ENCODE measurements at places on chromosomes 1 and 21.

- DNase-seq = no peak
Observed at GRCh38 chr1:248740876-248741275, 14.7 kb downstream of the LYPD8 start.

GRCh38 chr1:84377480-84378095 is 20.7 kb upstream of the DNASE2B start:
- DNase-seq = no peak

GRCh38 chr1:17032741-17033140 is 21.0 kb upstream of the ATP13A2 start:
- no peak for DNase-seq

DNA sequence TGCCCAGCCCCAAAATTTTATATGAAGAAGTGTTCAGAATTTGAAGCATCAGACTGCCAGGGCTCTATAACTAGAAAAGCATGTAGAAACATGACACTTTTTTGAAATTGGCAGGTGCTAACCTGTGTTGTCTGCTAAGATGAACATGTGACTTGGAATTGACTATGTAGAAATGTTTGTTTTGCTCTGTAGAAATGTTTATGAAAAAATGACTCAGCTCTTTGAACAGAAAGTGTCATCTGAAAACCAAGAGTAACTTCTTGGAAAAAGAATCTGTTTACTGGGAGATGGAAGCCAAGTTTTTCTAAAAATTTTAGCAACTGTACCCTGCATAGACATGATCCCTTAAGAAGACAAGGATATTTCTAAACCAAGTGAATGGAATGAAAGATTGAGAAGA is 59.2 kb downstream of the LHX9 start:
- no peak for DNase-seq

DNA sequence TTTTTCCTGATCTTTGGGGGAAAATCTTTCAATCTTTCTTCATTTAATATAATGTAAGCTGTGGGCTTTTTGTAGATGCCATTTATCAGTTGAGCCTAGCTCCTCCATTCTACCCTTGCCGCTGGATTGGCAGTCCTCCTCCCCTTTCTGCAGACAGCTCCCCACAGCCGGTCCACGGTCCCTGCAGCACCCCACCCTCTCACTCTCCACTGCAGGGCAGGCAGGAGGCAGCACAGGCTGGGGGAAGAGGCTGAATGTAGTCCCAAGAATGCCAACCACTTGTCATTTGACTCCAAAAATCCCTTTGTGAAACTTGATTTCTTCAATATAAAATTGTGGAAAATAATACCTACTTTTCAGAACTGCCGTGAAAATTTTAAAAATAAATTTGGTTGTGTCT is 96.7 kb downstream of the SYT2 start:
- DNase-seq = no peak

DNA sequence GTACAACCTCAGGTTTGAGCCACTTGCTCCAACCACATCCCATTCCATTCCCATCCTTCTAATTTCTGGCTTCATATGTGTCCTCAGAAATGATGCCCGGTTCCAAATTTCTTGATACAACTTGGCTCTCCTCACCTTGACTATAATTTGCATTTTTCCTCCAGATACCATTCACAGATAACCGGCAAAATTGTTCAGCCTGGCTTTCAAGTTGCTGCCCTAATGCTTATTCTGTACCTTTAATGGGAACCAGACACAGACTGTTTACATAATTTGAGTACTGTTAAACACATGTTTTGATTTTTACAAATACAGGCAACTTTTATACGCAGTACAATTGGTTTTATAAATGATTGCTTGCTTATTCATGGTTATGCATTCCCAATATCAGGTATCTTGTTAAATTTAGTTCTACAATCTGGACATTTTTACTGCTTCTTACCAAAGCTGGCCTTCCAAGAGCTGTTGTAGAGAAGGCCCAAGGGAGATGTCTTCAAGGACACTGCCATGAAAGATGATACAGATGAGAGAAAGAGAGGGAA is 649.5 kb upstream of the CAMK1G start:
- DNase-seq = no peak

GRCh38 chr21:26684889-26685288 is 111.8 kb upstream of the CYYR1 start:
- no peak for DNase-seq

- no peak for DNase-seq
Observed at GRCh38 chr1:163842571-163842970, 520.8 kb downstream of the NUF2 start.

GRCh38 chr1:70411360-70411844 is 334 bp downstream of the CTH start:
- peak; percentile 5 for DNase-seq

Measured in GM20000 (cell line).